Mammary epithelial cell (primary cell): ENCODE measurements at places on chromosomes 3 and 15.
A peak's percentile ranks its signal among the peaks of the same experiment; 100 is the strongest.

DNA sequence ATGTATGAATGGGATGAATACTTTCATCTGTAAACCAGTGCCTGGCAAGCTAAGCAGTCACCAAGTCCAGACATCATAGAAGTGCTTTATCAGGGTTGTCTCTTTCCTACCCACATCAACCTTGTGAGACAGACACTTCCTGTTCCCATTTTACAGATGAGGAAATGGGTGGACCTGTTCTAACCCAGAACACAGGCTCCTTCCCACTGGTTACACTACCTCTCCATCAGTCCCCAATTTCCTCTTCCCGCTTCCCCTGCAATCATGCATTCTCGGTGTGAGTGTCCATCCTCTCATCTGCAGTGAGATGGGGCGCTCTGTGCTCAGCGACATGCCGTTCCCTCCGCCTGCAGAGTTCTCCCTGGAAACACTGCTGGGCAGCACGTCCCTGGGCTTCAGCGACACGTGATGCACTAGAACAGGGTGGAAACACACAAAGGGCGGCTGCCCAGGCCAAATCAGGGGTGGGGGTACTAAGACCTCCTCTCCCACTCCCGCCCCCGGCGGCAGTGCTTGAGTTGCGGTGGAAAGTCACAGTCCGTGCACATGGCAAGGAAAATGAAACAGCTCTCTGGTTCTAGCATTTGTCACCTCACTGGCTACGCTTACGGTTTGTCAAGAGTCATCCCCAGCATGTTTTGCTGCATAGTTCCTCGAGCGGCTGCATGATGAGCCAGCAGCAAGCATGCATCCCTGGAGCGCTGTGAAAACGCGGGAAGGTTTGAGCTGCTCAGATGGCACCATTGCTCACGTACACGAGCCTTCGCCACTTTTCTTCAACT, 201.1 kb downstream of the ADAMTS17 start:
- DNase-seq, result no peak

DNA sequence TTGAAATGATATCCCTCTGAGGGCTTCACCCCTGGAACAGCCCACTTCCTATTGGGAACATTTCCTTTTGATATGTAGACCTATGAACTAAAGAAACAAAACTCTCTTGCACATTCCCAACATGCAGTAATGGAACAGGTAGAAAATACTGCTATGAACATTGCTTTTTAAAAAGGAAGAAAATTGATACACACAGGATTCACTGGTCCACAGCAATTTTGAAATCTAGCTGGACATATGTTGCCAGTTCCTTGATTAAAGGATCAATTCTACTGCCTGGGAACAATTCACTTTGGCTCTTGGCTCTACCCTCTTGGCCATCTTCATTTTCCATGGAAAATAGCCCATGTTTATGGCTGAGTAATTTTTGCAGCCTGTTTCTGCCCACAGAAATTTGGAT, 74.9 kb upstream of the ZNF280D start:
- DNase-seq, result no peak

DNA sequence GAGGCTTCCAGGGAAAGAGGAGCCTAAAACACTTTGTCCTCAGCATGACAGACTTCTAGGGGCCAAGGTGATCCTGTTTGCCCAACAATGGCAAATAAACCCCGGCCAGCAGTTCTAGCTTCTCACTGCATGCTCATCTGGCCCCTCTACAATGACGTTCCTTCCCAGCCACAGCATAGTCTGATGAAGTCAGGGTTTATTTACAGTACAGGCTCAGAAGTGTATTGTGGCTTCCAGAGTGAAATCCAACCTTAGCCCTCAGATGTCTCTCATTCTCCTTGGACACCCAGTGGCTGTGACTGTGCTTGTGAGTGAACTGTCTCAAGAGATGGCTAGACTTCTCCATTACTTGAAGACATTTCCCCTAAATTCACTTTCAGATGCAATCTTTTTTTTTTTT, 40.8 kb downstream of the BFSP2 start:
- DNase-seq, result no peak

DNA sequence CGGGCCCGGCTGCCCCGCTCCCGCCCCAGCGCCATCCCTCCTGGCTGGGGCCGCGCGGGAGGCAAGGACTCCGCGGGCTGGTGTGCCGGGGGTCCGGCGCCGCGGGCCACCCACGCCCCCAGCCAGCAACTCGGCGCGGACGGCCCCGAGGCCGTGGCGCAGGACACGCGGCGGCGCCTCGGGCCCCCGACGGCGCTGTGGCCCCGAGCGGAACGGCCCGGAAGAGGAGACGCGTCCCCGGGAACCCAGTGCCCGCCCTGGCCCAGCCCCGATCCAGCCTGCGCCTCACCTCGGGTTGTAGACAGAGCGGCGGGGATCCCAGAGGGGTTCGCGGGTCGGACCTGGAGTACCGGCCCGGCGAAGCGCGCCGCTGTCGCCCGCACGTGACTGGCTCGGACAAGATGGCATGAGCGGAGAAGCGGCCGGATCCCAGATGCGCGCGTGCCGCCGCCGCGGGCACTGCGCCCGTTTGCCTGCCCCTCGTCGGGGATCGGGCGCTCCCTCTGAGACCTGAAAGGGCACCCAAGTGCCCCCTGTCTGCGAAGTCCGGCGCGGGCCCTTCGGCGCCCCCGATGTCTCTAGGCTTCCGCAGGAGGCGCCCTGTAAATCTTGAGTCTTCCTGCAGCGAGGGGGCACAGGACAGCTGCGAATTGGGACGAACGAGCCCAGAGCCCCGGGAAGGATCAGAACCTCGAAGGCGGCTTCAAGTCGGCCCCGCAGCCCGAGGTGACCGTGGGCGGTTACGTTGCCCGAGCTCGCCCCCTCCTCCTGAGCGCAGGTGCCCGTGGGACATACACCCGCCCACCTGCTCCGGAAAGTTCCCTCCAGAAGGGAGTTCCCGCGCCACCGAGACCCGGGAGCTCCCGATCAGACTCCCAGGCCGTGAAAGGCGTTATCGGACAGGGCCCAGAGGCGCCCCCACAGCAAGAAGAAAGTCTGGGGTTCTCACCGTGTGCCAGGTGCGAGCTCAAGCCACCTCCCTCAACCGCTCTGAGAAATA, 598 bp upstream of the SFMBT1 start:
- no peak for DNase-seq

GRCh38 chr3:58293516-58293915, 12.5 kb upstream of the RPP14 start:
- DNase-seq, result no peak

DNA sequence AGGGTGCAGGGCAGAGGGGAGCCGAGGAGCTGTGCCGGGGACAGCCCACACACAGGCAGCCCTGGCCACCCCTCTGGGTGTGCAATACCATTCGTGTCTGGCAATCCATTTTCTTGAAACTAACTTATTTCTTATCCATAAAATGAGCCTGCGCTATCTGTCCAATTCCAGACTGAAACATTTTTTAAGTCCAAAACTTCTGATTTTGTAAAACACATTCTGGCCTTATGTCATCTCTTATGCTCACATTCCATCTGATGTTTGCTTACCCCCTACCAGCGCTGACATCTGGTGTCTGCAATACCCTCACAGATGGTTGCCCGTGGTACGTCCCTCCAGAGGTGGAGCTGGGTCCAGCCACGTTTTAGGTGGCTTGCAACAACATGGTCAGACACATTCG, 31.8 kb downstream of the PCSK6 start:
- DNase-seq, result no peak

DNA sequence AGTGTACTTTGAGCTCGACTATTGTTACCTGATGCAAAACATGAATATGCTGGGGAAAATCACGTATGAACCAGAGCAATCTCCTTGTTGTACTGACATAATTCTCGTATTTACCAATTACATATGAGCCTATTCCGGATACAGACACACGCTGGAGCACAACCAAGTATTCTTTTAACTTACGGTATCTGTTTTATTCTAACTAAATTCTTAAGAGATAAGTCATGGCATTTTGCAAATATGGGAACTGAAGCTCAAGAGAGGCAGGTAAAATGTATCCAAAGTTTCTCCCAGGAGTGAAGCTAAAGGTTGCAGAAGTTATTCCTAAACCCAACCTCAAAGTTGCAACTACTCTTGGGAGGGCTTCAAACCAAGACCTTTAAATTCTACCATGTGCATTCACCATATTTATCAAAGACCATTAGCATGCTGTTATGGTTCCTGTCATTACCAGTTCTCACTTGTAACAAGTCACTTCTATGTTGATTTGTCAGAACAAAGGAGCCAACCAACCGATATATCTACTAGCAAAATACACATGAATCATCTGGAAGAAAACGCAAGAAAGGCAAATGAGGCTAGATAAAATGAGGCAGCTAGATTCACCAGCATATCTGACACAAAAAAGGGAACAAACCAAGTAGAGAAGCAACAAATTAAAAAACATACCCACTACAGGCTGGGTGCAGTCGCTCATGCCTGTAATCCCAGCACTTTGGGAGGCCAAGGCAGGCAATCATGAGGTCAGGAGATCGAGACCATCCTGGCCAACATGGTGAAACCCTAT, 17.8 kb downstream of the TBL1XR1 start:
- DNase-seq, result no peak

- no peak for DNase-seq
Measured at GRCh38 chr3:56773986-56774385, 27.8 kb downstream of the ARHGEF3 start.

DNA sequence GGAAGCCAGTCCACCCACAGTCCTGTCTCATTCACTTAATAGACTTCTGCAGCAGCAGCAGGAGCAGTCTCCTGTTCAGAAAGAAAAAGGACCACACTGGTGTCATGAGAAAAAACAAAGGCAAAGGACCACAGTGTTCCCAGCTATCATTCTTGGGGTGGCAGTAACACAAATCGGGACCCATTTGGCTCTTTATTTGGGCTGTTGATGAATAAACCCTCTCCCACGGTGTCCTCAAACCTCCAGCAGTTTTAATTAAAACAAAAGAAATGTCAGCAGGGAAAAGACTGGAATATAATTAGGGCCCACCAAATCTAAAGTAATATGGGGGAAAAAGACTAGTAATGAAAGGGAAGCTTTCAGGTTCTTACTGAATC, 210.5 kb upstream of the SLC2A2 start:
- DNase-seq, result no peak

DNA sequence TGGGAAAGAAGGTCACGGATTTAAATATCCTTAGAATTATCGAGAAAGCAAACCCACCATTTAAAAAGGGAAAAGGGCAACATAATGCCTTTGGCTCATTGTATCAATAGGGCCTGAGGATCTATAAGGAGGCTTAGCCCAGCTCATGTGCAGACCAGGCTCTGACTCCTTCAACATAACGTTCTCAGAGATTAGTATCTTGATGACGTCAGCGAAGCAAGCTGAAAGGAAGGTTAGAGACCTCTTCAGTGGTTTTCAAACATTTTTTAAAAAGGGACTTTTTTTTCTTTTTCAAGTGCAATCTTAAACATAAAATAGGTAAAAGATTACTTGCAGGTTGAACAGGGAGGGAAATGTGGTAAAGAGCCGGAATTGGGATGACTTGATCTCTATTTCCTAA, 463.9 kb upstream of the ADAMTS9 start:
- no peak for DNase-seq

DNA sequence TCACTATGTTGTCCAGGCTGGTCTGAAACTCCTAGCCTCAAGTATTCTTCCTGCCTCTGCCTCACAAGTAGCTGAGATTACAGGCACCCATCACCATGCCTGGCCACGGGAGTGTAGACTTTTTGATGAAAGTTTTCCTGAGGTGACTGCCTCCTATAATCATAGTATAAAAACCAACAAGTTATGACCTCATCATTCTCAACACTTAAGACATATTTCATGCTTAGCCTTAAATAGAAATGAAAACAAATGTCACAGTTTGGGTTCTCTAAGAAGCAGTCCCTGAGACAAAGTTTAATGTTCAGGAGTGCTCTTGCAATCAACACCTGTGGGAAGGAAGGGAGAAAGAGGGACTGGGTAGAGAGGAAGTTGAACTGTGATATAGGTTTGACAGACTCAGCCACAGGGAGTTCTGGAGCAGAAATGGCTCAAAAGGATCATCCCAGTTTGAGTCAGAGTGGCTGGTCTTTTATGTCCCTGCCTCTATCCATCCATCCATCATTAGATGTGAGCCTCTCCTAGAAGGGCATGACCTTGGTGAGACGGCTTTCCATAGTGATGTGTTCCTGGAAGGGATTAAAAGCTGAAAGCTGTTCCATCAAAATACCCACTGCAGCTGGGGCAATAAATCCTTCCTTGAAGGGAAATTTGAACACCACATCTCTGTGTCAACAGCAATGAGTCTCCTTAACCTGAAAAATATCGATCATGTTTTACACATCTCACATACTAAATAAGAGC, 16.2 kb upstream of the ABHD5 start:
- no peak for DNase-seq

GRCh38 chr15:67746450-67746849, 78.9 kb upstream of the SKOR1 start:
- peak; percentile 75 for DNase-seq

- DNase-seq, result peak; percentile 27
Measured at GRCh38 chr15:83092309-83092976, 15.0 kb upstream of the TM6SF1 start.

GRCh38 chr3:99774467-99774866, 43.2 kb upstream of the CMSS1 start:
- peak; percentile 93 for DNase-seq

DNA sequence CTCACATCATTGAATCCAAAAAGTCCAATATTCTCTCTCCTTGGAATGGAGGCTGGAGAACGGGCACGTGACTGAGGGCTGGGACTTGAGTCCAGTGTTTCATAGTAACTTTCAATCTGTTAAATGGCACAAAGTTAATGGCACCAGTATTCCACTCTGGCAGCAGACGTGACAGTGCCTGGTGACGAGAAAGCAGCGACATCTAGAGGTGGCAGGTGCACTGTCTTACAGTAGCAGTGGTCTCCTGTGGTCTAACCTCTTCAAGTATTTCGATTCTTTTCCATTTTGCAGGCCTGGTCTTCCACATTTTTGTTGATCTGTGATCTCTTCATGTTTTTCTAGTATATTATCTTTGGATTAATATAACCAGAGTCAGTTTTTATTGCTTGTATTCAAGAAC, 107.1 kb downstream of the OXSM start:
- DNase-seq, result no peak

DNA sequence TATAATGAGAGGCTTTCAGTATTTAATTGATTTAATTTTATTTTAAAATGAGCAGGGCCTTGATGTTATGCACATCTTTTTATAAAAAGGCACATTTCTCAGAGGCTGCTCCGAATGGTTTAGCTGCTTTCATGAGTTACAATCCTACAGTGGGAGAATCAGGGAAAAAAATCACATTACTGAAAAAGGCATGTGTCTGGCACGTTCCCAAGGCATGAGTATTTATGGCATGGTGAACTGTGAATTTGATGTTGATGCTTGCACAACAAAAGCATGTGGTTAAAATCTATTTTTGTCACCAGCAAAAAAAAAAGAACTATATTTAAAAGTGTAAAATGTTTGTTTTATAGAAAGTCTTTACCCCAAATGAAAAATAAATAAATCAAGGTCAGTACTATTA, 485.2 kb upstream of the ROBO2 start:
- DNase-seq, result no peak

DNA sequence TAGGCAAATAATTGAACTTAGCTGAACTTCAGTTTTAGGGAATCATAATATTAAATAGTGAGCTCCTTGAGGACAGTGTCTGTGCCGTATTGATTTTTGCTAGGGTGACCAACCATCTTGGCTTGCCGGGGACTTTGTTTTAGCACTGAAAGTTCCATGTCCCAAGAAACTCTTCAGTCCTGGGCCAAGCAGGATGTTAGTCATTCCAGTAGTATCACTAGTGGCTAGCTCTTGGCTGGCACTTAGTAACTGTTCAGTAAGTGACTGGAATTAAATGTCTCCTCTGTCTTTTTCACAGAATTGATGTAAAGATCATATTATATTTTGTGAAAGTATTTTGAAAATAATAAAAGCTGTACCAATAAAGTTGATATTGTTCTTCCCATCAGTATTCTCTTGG, 42.3 kb downstream of the RSRC1 start:
- DNase-seq, result peak; percentile 60

- DNase-seq, result no peak
Measured at GRCh38 chr15:75136758-75137157, 64.9 kb upstream of the C15orf39 start.

GRCh38 chr15:48718646-48719045, 73.1 kb upstream of the FBN1 start:
- no peak for DNase-seq
